ENCODE measurements at places on chromosomes 16 and 17.
A peak's percentile ranks its signal among the peaks of the same experiment; 100 is the strongest.

GRCh38 chr17:34703533-34703932, 124.2 kb downstream of the TMEM132E start:
- peak; percentile 11 for DNase-seq

DNA sequence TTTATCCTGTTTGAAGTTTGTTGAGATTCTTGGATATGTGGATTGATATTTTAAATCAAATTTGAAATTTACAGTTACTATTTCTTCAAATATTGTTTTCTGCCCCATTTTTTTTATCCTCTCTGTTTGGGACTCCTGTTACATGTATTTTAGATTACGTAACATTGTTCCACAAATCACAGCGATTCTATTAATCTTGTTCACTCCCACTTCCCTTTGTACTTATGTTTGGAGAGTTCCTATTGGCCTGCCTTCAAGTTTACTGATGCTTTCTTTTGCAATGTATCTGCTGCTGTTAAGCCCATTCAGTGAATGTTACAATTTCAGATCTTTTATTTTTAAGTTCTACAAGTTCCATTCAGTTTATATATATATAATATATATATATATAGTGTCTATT, 288.3 kb upstream of the TNRC6C start:
- no peak for DNase-seq

GRCh38 chr16:9556949-9557665, 465.7 kb downstream of the HAPSTR1 start:
- DNase-seq = no peak

DNA sequence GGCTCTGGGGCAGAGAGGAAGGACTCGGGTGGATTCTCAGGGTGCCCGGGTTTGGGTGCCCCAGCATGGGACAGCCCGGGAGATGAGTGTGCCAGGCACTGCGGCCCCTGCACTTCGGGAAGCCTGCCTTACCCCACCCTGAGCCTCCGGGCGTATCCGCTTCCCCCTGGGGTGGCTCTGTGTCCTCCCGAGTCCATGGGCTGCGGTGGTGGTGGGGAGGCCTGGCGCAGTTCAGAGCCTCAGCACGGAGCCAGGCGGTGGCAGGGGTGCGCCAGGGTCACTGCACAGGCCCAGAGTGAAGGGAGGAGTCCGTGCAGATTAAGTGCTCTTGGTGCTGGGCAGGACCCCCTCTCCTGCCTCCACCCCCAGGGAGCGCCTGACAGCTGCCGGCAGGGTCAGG, 20.7 kb downstream of the MYBBP1A start:
- no peak for DNase-seq

- DNase-seq = no peak
Observed at GRCh38 chr17:15922586-15922985, 22.3 kb upstream of the ADORA2B start.

DNA sequence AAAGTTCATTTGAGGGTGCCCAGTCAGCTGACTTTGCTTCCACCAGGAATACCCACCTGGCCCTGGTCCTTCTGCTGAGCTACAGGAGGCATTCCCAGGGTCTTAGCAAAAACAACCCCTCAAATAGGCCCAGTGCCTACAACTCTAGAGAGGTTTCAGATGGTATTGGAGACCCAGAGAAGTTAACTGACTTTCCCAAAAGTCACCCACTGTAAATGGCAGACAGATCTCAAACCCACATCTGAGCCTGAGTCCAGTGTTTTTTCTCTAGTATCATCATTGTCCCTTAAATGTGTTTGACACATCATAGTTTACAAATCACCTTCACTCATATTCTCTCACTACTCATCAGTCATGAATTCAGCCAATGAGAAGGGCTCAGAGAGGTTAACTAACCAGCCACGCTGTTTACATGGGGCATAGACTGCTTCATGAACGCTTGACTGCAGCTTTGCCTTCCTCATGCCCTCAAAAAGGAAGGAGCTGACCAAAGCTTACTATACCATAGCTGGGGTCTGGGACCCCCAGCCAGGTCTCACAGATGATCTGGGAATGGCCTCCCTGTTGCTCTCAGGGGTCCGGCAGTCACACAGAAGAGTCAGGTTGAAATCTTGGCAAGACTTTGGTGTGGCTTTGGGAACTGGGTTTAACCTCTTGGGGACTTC, 3.7 kb downstream of the PHOSPHO1 start:
- DNase-seq = no peak

DNA sequence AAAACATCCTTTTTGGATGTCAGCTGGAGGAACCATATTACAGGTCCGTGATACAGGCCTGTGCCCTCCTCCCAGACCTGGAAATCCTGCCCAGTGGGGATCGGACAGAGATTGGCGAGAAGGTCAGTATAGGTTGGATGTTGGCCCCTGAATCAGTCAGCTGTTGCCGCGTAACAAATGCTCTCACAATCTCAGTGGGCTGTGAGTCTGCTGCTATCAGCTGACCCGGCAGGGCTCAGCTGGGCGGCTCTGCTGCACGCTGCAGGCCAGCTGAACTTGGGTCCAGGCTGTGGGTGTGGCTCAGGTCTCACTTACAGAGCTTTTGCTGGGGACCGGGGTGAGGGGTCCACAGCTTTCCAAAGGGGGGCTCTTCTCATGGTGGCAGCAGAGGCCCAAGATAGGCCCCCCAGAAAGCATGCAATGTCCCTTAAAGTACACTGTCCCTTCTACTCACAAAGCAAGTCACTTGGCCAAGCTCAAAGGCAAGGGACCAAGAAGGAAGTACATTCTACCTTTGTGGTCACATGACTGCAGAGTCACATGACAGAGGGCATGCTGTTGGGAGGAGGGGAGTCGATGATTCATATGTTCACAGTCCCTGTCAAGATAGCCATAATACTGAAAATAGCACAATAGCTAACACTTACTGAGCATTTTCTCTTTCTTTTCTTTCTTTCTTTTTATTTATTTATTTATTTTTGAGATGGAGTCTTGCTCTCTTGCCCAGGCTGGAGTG, 134.2 kb downstream of the ABCC1 start:
- no peak for DNase-seq

DNA sequence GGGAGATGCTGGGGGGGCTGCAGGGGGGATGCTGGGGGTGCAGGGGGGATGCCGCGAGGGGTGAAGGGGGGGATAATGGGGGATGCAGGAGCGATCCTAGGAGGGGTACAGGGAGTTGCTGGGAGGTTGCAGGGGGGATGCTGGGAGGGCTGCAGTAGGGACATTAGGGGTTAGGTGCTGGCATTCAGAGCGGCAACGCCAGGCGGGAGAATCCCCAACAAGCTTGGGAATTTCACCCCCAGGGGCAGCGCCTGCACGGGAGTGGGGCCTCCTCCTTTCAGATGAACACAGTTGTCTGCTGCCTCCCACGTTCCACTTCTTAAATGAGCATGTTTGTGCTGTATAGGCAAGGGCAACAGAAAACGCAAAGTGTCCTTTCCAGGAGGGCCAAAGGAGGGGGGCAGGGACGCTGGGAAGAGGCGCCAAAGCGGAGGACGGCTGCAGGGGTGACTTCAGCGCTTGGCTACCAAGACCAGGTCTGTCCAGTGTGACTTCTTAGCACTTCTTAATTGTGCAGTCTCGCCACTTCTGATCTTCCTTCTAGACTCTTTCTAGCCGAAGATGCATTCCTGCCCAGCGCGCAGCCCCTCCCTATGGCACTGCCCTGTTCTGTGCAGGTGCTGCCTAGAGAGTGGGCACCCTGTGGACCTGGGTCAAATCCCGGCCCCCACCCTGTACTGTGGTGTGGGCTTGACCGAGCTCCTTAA, 2.0 kb upstream of the SLC6A4 start:
- no peak for DNase-seq

DNA sequence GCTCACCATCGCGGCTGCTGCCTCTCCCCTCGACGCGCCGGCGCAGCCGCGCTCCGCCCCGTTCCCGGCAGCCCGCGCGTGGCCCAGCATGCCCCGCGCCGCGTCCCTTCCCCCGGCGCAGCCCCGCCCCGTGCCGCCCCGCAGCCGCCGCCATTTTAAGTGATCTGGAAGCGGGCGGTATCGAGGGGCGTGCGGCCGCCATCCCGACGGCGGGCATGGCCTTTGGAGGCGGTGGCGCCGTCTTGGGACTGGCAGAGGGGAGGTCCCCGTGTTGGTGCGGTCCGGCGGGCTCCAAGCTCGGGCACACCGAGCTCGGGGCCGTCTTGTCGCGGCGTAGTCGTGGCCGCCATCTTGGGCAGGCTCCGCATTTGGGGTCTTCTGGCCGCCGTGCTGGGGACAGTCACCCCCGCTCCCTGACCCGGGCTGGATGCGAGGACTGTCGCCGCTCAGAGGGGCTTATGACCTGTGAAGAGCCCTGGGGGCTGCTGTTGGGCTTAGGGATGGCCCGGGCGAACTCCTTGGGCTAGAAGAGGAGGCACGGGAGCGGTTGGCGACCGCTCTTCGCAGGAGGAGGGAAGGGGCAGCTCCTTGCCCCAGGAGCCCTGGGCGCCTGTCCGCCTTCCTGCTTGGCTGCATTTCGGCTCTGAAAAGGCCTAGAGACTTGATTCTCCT, at the start of gene ELOB:
ELOB (minus strand) TSS at position 50 of the 672 bp plus-strand sequence; CDS start at position 9, 41 bp downstream.
- peak; percentile 78 for DNase-seq

DNA sequence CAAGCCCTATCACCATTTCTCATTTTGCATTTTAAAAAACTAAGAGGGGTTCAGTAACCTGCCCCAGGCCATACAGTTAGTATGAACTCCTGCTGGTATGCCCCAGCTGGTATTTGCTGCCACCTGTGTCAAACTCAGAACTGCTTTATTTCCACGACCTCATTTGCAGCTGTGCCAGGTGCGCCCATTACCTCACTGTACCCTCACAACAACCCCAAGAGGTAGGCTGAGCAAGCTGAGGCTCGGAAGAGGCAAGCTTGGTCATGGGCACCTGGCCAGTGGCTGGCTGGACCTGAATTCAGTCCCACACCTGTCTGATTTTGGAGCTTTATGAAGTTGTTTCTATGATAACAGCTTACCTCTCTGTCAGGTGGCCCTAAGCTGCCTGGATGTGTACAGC, 7.6 kb downstream of the EPN2 start:
- DNase-seq = no peak

- DNase-seq = no peak
Observed at GRCh38 chr17:70604854-70605253, 435.5 kb downstream of the KCNJ2 start.

GRCh38 chr17:71113347-71113746, 944.0 kb downstream of the KCNJ2 start:
- no peak for DNase-seq

DNA sequence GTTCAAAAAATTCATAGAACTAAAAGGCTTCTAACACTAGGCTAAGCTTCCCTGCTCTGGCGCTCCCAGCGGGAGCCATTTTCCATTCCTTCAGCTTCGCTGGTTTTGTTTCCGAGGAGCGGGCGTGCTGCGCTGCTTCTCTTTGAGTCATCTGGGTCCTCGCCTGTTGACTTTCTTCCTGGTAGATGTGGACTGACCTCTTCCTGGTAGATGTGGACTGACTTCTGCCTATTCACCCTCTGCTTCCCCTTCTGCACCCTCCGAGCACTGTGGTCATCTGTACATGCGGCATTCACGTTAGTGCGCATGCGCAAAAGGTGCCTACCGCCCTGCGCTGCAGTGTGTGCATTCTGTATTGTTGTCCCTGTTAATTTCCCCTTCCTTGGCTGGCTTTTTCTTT, 40.8 kb upstream of the SEC14L1 start:
- DNase-seq = peak; percentile 90

DNA sequence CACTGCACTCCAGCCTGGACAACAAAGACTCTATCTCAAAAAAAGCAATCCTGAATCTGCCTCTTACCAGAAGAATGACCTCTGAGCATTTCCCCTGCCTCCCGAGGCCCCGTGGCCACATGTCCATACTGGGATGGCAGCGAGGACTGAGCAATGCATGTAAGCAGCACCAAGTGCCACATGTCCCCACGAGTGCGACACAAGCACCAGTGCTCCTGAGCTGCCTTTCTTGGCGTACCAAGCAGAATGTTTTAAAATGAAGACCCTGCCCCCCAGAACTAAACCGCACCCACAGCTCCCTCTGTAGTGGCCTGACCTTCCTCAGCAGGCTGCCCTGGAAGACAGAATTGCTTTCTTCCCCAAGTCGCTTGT, 373.3 kb downstream of the SLC39A11 start:
- DNase-seq = no peak

DNA sequence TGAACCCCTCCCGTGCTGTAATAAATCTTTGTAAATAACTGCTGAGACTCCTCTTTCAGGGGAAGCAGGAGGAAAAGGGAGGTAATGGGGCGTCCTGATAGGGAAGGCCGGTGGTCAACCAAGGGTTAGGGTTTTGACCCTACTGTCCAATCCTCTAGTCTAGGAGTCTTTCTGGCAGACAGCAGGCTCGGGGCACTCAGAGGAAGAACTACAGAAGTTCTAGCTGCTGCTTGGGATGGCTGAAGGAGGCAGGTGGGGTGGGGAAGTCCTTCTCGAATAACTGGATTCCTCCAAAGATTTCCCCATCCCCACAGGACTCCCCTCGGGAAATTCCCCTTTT, 387 bp upstream of the STARD3 start:
- DNase-seq = no peak

DNA sequence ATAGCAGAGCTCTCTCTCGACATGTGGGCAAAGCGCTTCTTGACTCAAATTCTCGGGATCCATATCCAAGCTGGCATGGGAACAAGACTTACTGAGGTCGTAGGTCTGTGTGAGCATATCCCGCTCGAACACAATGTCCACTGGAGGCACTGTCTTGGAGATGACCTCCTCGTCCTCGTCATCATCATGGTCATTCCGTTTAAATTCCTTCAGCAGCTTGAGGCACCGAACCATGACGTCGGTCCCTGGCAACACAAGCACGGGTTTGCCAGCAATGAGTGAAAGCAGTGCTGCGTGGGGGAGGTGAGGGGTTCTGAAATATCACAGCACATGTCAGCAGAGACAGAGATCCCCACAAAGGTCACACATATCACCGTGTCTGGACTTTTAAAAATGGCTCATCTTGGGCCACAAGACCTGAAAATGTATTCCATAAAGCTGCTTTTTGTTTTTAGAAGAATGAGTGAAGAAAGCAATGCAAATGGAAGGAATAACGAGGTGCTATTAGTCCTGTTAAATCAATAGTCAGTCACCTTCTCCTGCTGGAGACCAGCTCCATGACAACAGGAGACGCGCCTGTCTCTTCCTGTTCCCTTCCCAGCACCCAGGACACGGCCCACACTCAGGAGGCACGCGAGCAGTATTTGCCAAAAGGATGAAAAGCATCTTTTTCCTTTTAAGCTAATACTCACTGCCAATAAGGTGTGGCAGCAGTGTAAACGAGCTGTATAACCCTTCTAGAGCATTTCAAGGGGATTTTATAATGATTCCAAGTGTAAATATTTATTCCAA, 37.9 kb downstream of the GTF3C1 start:
- DNase-seq = no peak

- DNase-seq = no peak
Observed at GRCh38 chr17:37607637-37608331, 1.4 kb downstream of the SYNRG start.

DNA sequence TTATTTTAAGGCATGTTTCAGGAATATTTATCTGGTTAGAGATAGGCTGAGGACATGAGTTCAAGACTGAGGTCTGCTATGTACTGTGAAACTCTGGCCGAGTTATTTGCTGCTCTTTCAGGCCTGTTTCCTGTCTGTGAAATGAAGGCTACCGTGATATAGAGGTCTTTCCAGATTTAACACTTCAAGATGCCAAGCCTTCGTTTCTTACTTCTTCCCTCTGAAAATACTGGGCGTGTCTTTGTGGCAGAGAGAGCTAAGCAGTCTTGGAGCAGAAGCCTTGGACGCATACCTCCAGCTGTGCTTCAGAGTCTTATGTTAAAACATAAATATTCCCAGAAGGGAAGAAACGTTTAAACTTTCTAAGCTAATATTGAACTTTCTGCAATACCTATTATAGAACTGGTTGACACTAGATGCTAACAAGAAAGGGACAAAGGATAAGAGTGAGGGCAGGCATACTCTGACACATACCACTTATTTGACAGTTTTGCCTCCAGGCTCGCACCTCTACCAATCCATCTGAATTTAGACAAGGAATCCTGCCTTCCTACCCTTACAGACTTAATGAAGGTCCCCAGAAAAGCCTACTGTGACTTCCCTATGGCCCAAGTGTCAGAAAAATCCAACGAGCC, 17.5 kb downstream of the WIPI1 start:
- no peak for DNase-seq
